Mammary epithelial cell (primary cell): ENCODE measurements at places on chromosomes 7 and 10. TPM values are rescaled to one million over a fixed set of nuclear protein-coding genes. Genes with fewer than 3 reads are reported as not detected.

Gene CNTNAP2
- not detected in 2 replicates for total RNA-seq

DNA sequence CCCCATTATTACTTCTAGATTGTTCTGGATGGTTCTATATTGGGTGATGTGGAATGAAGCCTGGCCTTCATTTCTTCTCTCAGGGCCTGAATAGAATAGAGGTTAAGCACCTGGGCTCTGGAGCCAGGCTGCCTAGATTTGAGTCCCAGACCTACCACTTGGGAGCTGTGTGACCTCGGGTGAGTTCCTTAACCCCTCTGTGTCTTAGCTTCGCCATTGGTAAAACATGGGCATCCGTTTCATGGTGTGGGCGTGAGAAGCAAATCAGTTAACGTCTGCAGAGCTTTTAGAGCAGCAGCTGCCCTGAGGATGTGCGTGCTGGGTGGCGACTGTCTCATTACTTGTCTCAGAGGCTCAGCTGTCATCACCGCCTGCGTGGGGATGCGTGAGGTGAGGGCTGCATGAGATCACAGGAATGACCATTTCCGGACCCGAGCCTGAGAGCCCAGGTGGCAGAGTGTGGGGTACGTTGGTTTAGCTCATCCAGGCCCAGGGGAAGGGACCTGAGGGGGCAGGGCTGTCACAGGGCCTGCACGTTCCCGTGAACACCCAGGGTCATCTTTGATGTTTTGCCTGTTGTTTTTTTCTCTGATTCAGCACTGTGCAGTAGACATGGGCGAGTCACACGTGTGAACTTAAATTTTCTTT, 9.7 kb downstream of the AGAP3 start:
- DNase-seq, result no peak

DNA sequence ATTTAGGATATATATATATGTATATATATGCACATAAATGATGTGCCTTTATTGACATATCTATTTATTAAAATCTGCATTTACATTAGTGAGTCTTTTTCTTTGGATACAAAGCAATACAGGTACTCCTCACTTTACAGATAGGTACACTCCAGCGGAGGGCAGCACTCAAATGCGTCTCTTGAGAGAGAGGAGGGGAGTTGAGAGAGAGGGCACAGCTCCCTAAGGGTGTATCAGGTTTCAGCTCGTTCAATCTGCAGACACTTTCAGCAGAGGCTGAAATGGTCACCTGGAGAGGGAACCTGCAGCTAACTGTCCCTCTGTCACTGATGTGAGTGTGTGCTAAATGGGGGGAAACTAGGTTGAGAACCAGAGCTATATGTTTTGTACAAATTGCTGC, 21.5 kb downstream of the C10orf53 start:
- DNase-seq, result no peak

DNA sequence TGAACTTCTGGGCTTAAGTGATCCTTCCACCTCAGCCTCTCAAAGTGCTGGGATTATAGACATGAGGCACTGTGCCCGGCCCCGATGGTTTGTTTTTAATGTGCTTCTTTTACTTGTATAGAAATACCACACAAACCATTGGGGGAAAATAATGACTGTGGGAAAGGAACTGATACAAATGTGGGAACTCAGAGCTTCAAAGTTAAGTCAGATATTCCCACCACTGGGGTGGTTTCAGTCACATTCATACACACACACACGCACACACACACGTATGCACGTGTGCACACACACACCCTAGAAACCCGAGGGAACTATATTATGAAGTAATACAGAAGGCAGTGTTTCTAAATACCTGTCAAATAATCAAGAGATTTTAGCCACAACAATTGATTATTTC, 17.0 kb downstream of the CPA4 start:
- DNase-seq, result no peak

Gene AKR1C2
- total RNA-seq, result 19.7 TPM

GRCh38 chr10:105259201-105259600, 618.1 kb downstream of the SORCS3 start:
- no peak for DNase-seq
